Bone marrow (tissue), 2 donors: ENCODE measurements at places on chromosomes 2 and 18.

GRCh38 chr2:219618733-219619122, 8.7 kb upstream of the SLC4A3 start:
- DNase-seq: no peak

- DNase-seq: no peak
Measured at GRCh38 chr2:239269916-239270315, 130.9 kb downstream of the HDAC4 start.

DNA sequence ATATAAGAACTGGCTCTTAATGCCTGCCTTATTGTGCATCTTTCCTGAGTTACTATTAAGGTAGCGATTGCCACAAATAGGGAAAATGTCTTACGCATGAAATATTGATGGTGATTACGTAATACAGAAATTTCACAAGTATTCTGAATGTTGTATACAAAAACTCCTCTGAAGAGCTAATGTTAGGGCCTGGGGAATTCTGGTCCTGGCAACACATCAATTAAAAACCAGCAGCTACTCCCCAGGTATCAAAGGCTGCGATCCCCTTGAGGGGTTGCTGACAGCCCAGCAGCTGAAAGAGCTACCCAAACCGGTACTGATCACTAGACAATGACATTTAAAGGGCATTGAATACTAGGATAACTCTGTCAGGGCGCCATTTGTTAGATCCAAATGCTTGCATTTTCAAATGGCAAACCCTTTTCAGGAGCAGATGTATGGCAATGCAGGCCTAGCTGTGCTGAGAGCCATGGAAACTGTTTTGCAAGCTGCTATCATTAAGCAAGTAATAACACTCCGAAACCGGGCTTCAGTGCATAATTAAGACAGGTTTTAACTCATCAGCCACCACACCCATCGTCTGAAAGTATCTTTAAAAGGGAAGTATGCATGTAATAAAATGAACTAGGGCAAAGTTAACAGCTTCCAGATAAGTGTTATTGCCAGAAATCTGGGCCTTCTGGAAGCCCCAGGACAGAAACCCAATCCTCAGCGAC, 78.4 kb downstream of the CLHC1 start:
- DNase-seq: no peak

- no peak for DNase-seq
Measured at GRCh38 chr18:56562479-56562878, 75.9 kb downstream of the TXNL1 start.

- DNase-seq: peak; percentile 46
Measured at GRCh38 chr2:72770879-72771461, 54.9 kb downstream of the EXOC6B start.

- no peak for DNase-seq
Measured at GRCh38 chr2:143515318-143515717, 386.1 kb downstream of the ARHGAP15 start.

- no peak for DNase-seq
Measured at GRCh38 chr2:76464310-76464709, 753.6 kb upstream of the GCFC2 start.

GRCh38 chr18:59540780-59541179, 156.4 kb downstream of the CCBE1 start:
- DNase-seq: no peak

GRCh38 chr18:79151191-79151590, 82.0 kb downstream of the ATP9B start:
- DNase-seq: no peak

- DNase-seq: no peak
Measured at GRCh38 chr2:19350678-19351401, 7.6 kb downstream of the OSR1 start.

DNA sequence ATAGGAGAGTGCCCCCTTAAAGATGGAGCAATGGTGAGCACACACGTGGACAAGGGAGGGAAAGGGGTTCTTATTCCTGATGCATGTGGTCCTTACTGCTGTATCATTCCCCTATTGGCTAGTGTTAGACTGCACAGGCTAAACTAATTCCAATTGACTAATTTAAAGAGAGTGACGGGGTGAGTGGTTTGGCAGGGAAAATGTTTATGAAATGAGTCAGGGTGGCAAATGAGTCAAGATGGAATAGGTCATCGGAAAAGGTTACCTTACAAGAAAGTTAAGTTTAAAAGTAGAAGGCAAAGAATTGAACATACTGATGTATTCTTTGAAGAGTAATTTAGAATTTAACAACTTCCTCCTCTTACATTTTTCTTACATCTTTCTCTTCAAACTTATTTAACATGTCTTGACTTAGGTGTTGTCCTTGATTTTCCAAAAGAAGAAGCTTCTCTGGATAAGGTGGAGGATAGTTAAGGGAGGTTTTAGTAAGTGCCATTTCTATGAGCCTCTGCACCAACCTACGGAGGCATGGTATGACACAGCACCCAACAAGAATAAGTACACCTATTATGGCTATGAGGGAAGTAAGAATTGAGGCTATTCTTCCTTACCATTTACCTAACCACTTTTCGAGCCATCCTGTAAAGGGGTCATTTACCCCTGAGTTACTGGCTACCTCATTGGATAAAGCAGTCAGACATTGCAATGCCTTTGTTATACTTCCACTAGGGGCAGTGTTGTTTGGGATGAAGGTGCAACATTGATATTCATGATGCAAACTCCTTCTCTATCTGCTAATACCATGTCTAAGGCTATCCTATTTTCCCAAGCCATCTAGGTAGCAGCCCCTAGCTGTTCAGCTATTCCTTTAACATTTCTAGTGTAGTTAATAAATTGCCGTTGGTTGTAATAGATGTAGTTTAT, 1345.8 kb upstream of the LRRTM1 start:
- DNase-seq: no peak

- no peak for DNase-seq
Measured at GRCh38 chr18:63986885-63987284, 17.0 kb downstream of the SERPINB8 start.

DNA sequence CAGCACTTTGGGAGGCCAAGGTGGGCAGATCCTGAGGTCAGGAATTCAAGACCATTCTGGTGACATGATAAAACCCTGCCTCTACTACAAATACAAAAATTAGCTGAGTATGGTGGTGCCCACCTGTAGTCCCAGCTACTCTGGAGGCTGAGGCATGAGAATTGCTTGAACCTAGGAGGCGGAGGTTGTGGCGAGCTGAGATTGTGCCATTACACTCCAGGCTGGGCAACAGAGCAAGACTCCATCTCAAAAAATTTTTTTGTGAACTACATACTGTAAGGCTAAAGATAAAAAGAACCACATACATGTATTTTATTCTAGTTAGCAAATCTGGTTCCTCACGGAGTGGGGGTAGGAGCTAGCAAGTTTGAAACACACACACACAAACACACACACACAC, 45.1 kb downstream of the RAB10 start:
- no peak for DNase-seq

DNA sequence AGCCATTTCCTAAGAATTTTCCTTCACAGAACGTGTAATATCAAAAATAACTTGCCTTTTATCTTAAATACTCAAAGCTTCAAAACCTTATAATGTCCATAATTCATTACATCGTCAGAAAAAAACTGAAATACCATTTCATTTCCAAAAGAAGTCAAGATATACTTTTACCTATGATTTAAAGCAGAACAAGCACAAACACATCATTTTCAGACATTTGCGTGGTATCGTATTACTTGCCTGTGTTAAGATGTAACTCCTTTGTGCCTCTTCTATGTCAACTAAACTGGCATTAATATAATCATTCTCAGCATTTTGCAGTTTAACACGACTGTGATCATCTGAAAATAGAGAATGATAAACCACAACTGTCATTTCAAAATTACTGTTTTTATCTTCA, 47.5 kb downstream of the PTPN2 start:
- DNase-seq: no peak

- DNase-seq: no peak
Measured at GRCh38 chr2:10841547-10842219, 29.1 kb upstream of the PDIA6 start.

DNA sequence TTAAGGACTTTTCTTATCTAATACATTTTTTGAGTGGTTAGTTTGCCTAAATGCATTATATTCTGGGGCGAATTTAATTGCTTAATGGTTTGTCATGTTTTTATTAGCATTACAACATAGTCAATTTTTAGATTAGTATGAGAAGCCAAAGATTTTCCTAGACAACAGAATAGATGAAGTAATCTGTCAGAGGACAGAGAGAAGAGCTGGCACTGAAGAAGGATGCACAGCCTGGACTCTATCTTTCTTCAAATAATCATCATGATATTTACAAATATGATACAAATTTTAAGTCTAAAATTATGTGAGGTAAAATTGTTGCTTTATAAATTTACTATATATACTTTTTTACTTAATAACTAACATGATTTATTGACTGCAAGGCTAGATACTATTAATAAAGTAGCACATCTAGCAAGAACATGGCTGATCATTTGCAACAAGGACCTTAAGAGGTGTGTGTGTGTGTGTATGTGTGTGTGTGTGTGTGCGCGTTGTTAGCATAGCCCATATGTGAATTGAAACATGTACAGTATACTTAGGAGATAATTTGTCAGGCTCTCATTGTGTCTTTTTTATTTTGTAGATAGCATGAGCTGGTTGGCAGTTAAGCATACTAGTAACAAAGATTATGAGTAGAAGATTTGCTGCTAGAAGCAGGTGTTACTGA, 752.2 kb downstream of the DCDC2C start:
- DNase-seq: no peak

- DNase-seq: no peak
Measured at GRCh38 chr2:173354073-173354581, 545 bp upstream of the CDCA7 start.

DNA sequence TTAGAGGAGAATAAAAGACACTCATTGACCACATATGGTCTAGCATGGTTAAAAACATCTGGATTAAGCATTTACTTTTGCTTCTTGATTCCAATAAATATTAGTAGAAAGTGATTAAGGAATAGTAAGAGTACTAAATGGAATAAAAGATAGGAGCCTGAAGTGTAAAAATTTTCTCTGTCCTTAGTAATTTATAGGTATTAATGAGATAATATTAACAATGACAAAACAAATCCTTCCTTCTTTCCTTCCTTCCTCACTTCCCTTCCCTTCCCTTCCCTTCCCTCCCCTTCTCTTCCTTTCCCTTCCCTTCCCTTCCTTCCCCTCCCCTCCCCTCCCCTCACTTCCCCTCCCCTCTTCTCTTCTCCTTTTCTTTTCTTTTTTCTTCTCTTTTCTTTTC, 797.5 kb upstream of the NRXN1 start:
- no peak for DNase-seq

GRCh38 chr2:222477962-222478608, 53.7 kb downstream of the SGPP2 start:
- DNase-seq: no peak

DNA sequence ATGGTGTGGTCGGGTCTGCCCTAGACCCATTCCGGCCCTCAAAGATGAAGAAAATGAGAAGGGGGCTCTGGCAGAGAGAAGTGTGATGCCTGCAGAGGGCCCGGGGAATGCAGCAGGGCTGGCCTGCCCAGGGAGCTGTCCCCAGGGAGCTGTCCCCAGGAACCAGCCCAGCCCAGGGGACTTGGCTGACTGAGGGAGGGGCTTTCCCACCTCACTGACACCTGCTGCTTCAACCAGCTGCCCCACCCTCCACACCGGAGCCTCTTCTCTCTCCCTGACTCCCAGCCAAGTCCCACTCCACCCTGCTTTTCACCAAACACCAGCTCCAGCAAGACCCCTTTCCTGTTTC, 111.2 kb downstream of the STPG4 start:
- DNase-seq: no peak

DNA sequence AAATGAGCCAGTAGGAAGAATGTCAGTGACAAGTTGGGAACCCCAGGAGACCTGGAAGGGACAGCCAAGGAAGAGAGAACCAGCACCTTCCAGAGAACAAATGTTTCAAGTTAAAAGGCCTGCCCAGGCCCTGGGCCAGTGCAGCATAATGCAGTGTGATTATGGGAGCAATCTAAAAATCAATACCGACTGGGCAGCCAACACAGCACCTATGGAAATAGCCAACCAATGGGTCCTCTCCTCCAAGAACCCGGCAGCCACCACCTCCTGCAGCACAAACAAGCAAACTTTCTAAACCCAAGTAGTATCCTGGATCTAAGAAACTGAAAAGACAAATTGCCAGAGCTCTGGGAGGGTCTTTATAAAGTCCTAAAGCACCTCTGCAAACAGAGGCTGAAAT, 71.7 kb downstream of the CLHC1 start:
- no peak for DNase-seq

- no peak for DNase-seq
Measured at GRCh38 chr2:39179974-39180960, 59.4 kb upstream of the SOS1 start.

GRCh38 chr18:70920840-70921374, 632.1 kb downstream of the SOCS6 start:
- no peak for DNase-seq

DNA sequence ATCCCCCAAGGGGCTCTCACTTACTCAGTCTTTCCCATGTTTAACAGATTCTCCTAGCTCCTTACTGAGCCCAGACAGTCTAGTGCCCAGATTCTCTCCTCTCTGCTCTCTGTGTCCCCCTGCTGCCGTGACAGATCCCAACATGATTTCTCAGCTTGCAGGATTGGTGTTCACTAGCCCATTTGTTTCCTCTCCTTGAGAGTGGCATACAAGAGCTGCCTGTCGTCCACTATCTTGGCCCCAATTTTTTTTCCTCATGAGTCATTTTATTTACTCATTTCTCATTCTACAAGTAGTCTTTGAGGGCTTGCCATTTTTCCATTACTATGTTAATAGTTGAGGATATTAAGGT, 199.9 kb upstream of the FN1 start:
- no peak for DNase-seq

DNA sequence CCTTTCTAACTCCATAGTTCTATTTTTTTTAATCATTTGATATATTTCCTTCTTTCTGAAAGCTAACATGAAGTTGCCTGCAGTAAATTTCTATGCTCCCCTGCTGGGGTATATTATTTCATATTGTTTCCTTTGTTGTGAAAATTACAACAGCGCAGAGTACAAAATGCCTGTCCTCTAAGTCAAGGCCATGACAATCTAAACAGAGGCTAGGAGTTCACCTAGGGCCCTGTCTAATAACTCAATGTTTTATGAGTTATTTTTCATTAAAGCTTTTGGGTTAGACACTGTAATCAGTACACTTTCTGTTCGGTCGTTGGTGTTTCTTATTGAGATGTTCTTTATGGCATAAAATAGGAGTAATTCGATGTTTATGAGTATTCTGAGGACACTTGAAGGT, 111.2 kb downstream of the OSR1 start:
- no peak for DNase-seq

DNA sequence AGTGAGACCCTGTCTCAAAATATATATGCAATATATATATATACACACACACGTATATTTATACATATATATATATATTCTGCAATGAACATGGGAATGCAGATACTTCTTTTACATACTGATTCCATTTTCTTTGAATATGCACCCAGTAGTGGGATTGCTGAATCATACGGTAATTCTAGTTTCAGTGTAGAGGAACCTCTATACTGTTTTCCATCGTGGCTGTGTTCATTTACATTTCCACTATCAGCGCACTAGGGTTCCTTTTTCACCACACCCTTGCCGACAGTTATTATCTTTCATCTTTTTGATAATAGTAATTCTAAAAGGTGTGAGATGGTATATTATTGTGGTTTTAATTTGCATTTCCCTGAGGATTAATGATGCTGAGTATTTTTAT, 52.3 kb upstream of the SLC39A10 start:
- no peak for DNase-seq
